ENCODE measurements at places on chromosomes 12 and 14.

GRCh38 chr12:47079981-47080724 lies 394 bp upstream of the AMIGO2 start:
- DNase-seq, result no peak

GRCh38 chr14:103534576-103535061 lies 5.6 kb downstream of the TRMT61A start:
- DNase-seq, result no peak

DNA sequence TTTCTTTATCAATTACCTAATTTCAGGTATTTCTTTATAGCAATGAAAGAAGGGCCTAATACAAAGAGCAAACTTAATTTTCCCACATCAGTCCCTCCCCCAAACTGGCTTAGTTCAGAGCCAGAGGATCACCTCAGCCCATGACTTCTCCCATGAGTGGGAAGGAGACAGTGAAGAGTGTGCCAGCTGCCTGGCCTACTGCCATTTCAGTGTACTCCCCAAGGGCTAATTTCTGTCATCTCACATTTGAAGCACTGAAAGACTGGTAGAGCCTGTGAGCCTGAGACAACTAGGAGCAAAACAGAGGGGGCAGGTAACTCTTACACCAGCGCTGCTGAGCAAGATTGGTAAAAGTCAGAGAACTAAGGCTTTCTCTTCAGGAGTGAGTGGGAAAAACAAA lies 29.1 kb upstream of the ADAM20 start:
- DNase-seq, result no peak

DNA sequence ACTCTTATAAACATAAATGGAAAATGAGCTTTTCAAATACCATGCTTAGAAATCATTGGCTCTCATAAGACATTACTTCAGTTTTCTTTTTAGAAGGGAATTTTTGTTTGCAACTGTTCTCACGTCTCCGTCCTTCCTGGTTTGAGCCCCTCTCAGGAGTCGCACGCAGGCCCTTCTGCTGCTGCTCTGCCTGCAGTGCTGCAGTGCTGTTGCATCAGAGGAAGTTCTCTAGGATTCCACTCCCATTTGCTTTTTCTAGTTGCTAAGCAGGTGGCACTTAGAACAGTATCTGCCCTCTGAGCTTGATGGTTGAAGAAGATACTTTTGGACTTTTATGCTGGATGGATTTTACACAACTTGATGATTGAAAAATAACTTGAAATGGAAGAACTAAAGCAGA lies 70.8 kb downstream of the SCN8A start:
- no peak for DNase-seq

DNA sequence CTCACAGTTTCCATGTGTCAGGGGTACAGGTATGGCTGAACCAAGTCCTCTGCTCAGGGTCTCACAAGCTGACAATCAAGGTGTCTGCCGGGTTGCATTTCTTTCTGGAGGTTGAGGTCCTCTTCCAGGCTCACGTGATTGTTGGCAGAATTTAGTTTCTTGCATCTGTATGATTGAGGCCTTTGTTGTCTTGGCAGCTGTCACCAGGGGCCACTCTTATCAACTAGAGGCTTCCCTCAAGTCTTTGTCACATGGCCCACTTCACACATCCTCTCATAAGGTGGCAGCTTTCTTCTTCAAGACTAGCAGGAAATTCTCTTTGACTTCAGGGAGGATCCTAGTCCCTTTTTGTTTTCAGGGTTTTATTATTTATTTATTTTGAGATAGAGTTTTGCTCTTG lies 46.0 kb upstream of the FOS start:
- no peak for DNase-seq

DNA sequence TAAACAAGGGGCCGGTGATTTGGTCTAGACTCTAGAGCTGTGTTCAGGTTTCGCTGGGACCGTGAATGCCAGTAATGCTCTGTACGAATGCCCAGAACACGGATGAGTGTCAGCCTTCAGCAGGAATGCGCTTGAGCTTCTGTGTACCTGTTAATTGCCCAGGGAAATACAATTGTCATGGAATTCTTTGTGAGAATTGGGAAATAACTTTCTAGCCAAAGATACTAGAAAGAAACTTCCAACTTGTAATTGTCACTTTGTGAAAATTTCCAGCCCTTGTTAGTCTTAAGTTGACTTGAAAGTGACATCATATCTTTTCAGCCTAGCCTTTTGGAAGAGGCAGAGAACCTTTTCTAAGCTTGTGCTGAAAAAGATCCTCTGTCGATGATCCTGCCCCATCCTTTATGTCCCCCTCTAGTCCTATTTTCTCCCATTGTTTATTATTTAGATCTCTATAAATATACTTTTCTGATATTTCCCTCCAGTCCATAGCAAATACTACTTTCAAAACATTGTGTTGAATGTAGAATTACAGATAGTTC lies 2.7 kb downstream of the CHST11 start:
- no peak for DNase-seq

- DNase-seq, result no peak
These were observed 11.6 kb upstream of the CLEC4D start for GRCh38 chr12:8501720-8502119.

GRCh38 chr12:19012965-19013364 lies 116.6 kb upstream of the PLEKHA5 start:
- DNase-seq, result no peak

- DNase-seq, result no peak
These were observed 15.8 kb downstream of the ATP5MC2 start for GRCh38 chr12:53660041-53660440.

DNA sequence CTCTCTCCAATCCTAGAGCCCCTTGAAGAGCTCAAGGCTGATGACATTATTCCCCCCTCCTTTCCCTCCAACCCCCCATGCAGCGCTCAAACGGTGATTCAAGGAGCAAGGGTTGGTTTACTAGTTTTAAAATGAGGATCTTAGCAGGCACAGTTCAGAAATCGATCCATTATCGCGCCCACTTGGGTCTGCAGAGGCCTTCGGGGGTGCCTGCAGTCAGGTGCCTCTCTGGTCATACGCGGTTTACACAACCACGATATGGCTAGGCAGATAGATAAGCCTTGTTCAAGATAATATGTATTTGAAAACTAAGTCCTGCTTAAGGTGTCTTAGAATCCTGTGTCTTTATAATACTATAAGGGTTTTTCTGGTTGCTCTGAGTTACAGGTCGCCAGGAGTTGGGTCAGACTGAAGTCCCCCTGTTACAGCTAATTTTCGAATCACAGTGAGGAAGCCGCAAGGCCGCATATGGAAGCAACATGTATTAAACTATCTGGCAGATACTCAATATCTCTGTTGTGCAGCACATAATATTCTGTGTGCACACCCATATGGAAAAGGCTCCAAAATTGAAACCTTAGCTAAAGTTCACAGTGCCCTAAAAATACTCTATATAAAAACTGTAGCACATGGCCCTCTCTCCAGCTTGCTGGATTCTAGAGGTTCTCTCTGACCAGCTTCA lies 10.0 kb downstream of the BHLHE41 start:
- DNase-seq, result no peak

DNA sequence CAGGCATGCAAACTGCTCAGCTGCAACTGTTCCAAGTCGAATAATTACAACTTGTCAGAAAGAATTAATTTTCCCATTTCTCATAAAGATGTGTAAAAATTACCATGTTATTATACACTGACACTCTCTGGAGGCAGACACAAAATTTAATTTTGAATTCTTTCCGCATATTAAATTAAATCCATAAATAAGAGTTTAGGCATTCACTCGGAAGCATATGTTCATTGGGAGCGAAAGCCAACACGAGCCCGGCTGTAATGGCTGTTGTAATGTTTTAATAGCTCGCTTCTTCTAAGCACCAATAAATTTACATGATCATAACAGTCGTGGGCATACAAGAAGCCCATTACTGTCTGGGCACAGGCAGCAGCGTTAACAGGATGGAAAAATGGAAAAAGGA lies 189.6 kb upstream of the SOX5 start:
- DNase-seq, result no peak

- no peak for DNase-seq
These were observed 50.3 kb downstream of the BMAL2 start for GRCh38 chr12:27382924-27383323.

DNA sequence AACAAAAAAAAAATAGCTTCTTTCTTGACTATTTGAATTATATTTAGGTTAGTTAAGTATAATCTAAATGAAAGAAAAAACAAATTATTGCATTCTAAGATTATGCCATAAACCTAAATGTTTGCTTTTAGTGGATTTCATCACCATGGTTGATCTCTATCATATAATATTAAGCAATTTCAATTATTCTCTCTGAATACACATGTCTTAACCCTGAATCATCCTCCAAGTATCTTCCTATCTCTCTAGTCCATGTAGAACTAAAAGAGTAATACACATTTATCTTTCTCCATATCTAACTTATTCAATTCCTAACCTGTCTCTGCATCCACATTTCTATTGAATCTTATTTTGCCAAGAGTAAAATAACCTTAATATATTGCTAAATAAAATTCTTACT lies 59.6 kb downstream of the PPFIA2 start:
- DNase-seq, result no peak

Measured in activated T-helper 1 cell treated with anti-CD3 and anti-CD28 coated beads, Interleukin-2, amount 50 U/mL, for 16 hours (primary cell).